Kidney capillary endothelial cell (primary cell): ENCODE measurements at places on chromosomes 3 and 15.

DNA sequence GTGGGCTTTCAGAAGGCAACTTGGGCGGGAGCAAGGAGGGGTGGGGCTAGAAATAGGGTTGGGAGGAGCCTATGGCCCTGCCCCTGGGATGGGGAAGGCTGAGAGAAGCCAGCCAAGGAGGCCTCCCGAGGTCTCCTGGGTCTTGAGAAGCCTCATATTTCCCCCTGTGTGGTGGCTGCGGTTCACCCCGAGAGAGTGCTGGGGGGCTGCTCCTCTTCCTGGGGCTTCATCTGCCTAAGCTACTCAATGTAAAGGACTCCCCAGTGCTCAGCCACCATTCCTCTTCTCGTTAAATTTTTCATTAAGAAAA is 174.3 kb downstream of the SMAD6 start:
- DNase-seq = no peak

DNA sequence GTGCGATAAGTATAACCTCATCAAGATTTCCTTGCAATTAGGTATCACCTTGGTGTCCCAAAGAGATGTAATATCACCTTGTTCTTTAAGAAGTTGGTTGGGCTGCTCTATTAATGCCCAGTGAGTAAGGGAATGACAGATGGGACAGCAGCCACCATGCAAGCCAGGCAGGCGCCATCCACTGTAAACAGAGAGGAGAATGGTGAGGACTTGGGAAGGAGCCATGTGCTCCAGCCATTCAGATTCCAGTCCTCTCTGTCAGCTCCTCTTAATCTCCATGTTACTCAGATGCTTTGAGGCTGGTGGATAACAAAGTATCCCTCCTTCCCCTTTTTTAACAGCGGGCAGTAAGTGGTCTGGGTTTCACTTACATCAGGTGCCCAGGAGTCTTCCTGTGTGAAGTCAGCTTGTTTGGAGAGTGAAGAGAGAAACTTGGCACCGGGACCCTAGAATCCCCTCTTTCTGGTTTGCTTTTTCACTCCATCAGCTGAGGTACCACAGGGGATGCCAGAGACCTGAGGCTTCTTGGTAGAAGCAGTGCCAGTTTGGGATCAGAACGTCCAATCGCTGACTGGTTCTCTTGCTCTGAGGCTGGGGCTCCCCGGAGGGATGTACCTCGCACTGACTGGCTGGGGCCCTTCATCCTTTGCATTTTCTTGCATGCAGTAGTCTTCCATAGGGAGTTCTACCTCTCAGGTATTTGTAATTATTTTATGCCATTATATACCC is 29.5 kb downstream of the SLCO3A1 start:
- no peak for DNase-seq

GRCh38 chr3:108333961-108334360 is 37.6 kb downstream of the HHLA2 start:
- no peak for DNase-seq

- no peak for DNase-seq
Observed at GRCh38 chr15:74884428-74885223, 5.2 kb upstream of the MPI start.

- no peak for DNase-seq
Observed at GRCh38 chr15:95990833-95991232, 339.7 kb upstream of the NR2F2 start.

DNA sequence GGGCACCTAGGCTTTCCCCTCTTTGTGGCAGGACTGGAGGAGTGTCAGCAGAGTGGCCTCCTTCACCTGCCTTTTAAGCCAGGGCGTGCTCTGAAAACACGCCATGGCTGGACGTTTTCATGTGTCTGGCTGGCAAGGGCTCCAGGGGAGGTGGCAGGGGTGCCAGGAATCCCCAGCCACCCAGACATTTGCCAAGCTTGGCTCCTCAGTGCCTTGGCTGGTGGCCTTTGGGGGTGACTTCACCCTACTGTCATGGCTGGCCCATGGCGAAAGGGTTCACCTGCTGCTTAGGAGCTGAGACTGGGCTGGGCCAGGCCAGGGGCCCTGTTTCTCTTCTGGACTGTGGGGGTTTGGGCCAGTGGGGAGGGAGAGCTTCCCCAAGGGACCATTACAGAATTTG is 17.6 kb downstream of the KLF13 start:
- DNase-seq = no peak
